Activated CD4-positive, alpha-beta T cell treated with anti-CD3 and anti-CD28 coated beads for 4 hours (primary cell): ENCODE measurements at places on chromosomes 2 and 18.

GRCh38 chr18:57131101-57131500, 15.8 kb upstream of the BOD1L2 start:
- DNase-seq = no peak

- no peak for DNase-seq
These were observed 66.2 kb upstream of the DLX2 start for GRCh38 chr2:172168917-172169346.

GRCh38 chr2:102486941-102487702, 14.1 kb downstream of the SLC9A4 start:
- DNase-seq = no peak

DNA sequence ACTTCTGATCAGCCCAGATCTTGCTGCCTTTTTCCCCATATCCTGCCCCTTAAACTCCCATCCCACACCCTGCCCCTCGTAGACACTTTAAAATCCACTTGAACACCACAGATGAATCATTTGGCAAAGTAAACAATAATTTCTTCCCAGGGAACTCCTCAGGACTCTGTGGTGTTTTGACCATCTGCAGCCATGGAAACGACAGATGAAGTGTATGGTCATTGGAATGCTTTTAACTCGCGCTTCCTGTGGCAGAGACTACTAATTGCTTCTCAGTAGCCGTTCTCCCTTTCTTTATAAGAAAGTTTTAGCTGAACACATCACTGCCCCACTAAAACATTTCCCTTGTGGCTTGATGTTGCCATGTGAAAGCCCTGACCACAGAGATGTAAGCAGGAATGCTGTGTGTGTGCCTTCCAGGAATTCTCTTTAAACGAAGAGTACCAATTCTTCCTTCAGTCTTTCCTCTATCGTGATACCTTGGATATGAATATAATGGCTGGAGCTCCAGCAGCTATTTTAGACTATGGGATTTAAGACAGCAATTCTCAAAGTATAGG, 92.7 kb upstream of the PARD3B start:
- no peak for DNase-seq

GRCh38 chr18:73462092-73462491, 594.3 kb upstream of the NETO1 start:
- no peak for DNase-seq

GRCh38 chr2:150174971-150175421, 312.5 kb downstream of the RND3 start:
- no peak for DNase-seq

DNA sequence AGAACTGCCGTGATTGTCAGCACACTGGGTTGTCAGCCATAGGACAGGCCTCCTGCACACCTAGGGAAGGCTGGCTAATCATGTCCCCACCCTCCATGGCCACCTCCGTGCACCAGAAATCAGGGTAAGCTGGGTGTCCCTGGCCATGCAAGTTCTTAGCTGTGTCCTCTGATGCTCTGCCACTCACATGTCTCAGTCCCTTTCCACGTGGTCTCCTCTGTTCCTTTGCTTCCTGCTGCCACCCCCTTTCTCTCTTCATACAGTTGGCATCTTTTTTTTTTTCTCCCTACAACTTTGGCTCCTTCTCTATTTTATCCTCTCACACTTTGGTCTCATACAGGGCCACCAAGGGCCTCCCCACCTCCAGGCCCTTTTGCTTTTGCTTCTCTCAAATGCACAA, 153.7 kb downstream of the TPGS2 start:
- no peak for DNase-seq

DNA sequence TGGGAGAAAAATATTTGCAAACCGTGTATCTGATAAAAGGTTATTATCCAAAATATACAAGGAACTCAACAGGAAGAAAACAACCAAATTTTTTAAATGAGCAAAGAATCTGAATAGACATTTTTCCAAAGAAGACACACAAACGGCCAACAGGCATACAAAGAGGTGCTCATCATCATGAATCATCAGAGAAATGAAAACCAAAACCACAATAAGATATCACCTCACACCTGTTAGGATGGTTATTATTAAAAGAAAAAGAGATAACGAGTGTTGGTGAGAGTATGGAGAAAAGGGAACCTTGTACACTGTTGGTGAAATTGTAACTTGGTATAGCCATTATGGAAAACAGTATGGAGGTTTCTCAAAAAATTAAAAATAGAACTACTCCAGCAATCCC, 463.3 kb downstream of the IRS1 start:
- no peak for DNase-seq

DNA sequence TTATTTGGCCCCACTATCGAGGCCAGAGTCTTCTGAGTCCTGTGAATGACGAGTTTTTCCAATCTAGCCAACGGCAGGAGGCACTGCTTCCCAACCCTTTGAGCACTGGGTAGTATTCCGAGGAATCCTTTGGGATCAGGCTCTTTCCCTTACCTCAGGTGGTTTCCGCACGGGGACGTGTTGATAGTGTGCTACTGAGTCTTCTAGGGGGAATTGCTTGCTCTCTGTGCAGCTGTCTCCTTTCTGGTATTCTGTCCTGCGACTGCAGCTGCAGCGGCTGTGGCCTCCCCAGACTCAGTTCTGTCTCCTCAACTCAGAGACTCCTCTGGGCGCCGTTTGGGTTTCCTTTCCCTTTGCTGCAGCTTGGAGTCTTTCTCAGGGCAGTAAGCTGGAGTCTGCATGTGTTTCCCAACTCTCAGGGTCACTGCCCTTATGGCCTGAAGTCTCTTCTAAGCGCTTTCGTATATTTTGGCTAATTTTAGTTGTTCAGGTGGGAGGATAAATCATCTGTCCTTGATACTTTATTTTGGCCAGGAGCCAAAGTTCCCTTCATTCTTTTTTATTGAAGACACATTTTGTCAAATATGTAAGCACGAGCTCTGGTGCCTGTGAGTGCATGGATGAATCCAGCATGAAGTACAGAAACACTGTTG, 118.4 kb downstream of the MAP4K4 start:
- no peak for DNase-seq

DNA sequence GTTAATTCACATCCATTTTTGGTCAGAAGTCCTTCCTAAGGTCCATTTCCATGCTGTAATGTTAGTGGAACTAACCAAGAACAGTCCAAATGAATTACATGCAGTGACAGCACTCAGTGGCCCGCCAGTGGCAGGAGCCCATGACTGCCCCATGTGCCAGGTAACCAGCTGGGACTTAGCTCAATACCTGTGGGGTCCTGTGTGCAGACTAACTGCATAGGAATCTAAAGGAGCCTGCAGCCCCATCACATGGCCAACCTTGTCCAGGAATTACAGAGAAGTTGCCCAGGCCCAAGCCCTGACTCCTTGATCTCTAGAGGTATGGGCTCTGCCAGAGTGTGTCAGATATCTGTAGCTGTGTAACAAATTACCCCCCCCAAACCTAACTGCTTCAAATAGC, 35.4 kb upstream of the GPR17 start:
- DNase-seq = no peak

DNA sequence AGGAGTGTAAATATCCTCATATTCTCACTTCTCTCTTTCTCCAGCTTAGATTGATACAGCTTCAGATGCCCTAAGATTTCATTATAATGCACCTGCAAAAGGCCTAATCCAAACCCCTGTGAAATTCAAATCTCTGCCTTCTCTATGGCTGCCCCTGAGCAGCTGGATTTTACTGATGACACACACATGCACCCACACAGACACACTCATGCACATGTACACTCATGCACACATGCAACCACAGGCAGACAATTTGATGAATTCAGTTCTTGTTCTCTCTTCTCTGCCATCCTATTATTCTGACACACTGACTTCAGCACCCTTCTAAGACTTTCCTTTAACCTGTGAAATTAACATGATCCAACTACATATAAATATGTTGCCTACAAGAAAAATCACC, 563.2 kb downstream of the RNF144A start:
- DNase-seq = no peak

DNA sequence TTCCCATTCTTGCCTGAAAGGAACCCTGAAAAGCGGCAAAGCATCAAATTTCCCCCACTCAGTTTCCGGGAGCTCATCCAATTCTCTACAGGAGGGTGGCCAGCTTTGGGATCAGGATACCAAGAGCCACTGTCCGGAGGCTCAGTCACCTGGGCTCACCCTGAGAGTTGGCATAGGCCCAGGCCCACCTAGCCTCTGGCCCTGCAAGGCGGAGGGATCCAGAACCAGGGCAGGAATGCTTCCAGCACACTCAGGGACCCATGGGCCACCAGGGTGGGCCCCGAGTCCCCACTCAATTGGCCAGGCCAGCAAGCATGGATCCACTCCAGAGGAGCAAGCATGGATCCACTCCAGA, 432.9 kb upstream of the MYT1L start:
- DNase-seq = no peak

DNA sequence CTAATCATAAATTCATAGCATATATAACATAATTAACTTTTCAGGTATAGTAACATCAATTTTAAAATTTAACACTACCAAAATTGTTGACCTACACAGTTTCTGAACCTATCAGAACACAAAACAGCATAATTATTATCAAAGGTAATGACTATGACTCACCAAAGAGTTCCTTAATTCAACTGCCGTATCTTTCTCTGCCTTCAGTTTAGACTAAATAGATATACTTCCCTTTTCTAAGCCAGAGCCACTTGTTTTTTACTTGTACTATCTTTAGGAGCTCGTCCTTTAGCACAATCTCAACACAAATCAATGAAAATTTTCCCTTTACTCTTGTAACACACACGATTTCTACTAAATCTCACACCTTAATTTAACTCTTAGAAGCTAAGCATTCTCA, 54.4 kb downstream of the CCDC88A start:
- no peak for DNase-seq

- DNase-seq = no peak
These were observed 69.1 kb downstream of the HS6ST1 start for GRCh38 chr2:128249555-128249954.

DNA sequence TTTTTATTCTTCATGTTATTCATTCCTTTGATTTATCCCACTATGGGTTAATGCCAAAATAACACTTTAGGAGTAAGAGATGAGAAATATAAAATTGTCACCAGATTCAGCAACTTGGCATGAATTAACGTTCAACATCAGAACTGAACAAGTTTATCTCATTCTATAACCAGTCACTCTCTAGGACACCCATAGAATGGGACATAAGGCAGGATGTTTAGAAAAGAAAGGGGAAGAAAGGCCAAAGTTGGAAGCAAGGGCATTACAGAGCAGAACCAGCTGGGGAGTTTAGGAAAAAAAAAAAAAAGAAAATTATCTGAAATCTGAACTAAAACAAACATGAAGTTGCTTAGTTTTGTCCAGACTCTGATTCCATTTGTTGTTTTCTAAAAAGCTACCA, 211.0 kb downstream of the PMAIP1 start:
- DNase-seq = no peak

DNA sequence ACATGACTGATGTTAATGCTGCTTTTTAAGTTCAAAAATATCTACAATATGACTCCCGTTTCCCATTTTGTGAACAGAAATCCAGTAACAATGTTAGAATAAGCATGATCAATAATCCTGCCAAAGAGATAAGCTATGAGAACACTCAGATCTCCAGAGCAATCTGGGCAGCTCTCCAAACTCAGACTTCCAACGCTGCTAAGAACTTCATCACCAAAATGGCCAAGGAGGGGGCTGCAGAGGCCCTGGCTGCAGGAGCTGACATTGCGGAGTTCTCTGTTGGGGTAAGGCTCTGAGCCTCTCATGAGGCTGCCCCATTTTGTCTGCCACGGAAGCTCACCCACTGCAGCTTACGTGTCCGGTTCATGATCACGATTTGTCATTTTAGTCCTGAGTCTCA, 68.4 kb downstream of the UGGT1 start:
- DNase-seq = no peak

- DNase-seq = no peak
These were observed 5.9 kb upstream of the TMSB10 start for GRCh38 chr2:84899304-84900204.

DNA sequence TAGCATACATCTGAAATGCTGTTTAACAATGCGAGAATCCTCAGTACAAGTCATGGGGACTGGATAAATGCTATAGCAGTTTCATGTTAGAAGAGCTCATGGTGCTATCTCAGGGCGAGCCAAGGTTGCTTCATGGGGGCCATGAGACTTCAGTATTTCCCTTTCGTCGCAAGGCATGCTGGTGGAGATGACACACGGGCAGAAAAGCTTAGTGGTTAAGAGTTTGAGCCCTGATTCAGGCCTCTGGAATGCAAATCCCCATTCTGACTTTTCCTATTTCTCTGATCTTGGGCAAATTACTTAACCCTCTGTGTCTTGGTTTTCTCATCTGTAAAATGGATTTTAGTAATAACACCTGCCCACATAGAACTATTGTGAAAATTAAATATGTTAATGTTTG, 57.4 kb upstream of the EPHA4 start:
- DNase-seq = no peak

- DNase-seq = no peak
These were observed 23.2 kb upstream of the ACVR1 start for GRCh38 chr2:157899125-157899839.

DNA sequence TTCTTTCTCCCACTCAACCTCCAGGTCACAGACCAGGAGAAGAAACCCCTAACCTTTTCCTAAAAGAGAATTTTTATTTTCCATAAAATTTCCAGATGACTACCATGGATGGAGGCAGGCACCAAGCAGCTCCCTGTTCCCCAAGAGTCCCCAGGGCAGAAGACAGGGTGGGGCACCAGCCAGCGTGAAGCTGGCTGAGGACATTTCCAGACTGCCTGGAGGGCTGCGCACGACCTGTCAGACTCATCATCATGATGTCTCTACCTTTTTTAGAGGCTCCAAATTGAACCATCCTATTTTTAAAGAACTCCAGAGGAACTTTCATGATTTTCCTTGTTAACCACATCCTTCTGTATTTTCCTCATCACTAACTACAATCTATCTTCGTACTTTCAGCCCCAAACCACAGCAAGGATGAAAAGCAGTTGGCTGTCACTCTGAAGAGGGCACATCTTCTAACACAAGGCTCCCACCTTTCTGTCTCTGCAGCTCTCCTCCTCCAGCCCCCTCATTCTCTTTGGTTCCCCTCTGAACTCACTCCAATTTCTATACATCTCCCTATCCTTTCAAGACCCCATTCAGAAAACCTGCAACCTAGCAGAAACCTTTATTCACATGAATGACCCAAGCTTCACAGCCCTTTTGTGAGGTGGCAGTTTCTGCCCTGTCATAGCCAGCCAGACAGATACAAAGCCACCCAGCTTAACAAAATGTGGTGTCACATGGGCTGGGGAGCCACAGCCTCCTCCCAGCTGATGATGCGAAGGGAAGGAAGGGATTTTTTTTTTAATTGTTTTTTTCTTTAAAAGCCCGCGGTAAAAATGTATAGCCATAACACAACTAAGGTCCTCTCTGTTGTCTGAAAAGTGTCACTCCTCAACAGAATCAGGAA, 11.1 kb downstream of the AMMECR1L start:
- DNase-seq = no peak

DNA sequence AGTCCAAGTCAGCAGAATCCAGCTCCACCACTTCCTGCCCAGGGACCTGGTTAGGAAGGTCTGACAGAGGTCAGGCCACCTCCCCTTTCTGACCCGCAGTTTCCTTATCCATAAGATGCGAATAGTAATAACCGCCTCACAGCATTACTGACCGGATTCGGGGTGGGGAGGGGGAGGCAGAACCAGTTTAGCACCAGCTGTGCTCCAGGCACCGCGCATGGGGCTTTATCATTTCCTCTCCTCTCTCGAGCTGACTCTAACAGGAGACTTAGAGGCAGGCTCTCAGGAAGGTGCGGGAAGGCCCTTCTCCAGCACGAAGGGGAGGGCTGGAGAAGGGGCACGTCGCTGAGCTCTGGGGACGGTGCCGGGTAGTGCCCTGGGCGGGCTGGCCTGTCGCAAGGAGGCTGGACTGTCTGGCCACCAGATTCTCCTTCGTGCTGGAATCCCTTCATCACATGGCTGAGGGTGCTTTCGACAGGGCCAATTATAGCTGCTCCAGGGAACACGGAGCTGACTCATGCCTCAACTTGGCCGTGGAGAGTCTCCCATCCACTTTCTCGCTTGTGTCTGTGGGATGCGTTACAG, 5.7 kb downstream of the EHD3 start:
- DNase-seq = no peak
